ENCODE measurements at places on chromosomes 1 and 21.

DNA sequence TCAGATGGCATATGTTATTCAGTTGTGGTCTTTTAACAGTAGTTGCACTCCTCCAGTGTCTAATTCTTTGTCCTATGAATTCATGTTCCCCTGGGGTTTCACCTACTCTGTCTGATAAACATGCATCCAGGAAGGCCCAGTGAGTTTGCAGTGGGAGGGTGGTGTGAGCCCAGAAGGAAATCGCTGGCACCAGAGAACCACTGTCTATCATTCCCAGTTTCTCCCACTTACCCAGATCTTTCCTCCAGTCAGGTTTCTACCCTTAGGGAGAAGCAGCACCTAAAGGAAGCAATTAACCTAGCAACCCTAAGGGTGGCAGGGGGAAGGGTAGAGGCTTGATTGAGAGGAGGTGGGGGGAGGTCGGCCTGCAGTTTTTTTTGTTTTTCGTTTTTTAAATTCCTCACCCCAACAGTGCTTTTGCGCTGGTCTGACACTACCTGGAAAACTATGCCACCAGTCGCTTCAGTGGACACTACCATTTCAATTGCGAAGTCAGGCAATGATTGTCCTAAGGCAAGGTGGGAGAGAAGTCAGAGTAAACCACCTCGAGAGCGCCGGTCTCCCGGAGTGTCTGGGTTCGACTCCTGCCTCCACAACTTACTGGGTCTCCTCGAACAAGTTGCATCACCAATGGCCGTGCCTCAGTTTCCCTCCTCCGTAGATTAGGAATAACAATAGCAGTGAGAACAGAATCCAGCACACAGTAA, 766 bp upstream of the SLC44A3 start:
- DNase-seq: no peak

DNA sequence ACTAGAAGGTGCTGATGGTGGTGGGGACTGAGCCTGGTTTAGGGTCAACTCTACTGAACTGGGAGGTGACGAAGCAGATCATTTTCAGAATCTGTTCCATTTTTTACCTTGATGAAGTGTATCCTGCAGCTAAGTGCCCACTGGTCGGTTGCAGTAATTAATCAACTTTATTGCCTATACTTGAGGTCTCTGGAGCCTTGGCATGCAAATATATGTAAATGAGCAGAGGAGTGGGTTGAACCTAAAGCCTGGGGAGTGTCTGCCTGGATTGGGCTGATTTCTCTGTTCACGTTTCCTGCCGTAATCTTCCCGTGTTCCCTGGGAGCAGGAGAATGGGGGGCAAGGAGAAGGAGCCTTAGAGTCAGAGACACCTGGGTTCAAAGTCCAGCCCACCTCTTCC, 286.8 kb downstream of the PTPRU start:
- no peak for DNase-seq

GRCh38 chr1:172602706-172603105, 56.2 kb upstream of the FASLG start:
- no peak for DNase-seq

DNA sequence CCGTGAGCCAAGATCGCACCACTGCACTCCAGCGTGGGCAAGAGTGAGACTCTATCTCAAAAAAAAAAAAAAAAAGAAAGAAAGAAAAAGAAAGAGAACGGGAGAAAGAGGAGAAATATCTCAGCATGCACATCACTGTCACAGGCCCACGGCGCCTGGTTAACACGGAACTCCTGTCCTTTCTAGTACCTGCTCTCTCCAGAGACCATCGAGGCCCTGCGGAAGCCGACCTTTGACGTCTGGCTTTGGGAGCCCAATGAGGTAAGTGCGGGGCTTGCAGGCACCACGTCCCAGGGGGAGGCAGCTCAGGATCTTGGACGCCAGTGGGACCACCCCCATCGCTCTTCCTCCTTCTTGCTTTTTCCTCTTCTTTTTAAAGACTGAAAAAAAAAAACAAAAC, 100.4 kb downstream of the PDE9A start:
- no peak for DNase-seq

DNA sequence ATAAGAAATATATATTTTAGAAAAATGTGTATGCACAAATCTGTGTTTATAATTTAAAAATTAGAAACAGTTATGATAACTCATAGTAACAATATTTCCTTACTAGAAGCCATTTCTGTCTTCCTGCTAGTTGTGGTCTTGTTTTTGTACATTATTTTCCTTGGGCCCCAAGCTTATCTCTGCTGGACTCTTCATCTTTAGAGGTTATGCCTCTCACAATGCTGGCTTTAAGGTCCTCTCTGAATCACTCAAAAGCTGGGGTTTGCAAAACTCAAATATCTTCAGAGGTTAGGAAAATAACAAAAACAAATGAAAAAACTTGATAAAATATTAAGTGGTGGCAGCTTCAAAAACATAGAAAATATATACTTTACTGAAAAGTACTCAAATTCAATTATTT, 133.8 kb downstream of the PTPRC start:
- DNase-seq: no peak

- DNase-seq: no peak
Observed at GRCh38 chr1:31712630-31713029, 8.8 kb upstream of the COL16A1 start.

DNA sequence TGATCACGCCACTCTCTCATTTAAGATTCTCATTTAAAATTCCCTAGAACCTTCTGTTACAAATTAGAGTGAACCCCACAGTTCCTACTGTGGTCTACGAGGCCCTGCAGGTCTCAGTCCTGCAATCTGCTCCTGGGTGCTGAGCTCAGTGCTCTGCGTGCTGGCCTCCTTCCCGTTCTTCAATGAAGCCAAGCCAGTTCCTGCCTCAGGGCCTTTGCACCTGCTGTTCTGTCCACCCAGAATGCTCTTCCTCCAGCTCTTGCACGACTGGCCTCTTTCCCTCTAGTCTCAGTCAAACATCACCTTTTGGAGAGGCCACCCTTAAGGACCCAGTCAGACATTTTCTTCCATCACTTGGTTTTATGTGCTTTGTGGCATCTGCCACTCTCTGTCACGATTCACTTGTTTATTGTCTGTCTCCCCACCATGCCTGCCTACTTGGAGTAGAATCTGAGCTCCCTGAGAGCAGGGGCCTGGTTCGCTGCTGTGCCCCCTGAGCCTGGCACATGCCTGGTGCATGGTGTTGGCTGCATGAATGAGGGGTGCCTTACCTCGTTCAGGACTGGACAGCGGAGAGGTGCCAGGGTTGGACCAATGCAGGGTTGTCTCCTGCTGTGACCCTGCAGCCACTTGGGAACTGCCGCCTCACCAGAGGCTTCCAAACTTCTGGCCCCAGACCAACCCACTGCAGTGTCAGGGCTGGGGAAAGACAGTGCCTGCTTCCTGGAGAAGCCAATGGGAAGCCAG, 9.7 kb upstream of the H6PD start:
- DNase-seq: no peak

DNA sequence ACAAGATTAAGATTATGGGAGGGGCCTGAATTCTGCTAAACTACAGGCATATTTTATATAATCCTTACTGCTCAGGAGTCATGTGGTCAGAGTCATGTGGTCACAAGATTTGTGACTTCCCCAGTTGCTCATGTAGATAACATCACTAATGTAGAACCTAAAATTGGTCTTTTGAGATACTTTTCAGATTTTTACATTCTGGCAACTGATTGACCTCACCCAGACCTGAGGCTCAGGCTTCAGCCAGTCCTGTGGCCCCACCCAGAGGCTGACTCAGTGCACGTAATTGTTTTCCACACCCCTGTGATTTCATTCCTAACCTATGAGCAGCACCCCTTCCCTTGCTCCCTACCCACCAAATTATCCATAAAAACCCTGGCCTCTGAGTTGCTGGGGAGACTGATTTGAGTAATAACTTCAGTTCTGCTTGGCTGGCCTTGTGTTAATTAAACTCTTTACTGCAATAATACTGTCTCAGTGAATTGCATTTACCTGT, 41.7 kb upstream of the ZNF326 start:
- DNase-seq: peak; percentile 6

GRCh38 chr1:19325368-19325957, 13.3 kb downstream of the SLC66A1 start:
- DNase-seq: no peak

GRCh38 chr1:241424480-241424971, 67.5 kb upstream of the RGS7 start:
- no peak for DNase-seq

DNA sequence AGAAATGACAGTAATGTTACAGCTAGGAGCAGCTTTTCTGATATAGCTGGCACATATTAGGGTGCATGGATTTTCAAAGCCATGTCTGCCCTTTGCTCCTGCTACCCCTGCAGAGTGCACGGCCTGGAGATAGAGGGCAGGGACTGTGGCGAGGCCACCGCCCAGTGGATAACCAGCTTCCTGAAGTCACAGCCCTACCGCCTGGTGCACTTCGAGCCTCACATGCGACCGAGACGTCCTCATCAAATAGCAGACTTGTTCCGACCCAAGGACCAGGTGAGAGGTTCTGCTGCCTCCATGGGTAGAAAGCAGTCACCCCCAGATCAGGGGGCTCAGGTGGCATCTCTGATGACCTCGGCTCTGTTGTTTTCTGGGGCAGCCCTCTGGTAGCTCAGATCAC, 9.8 kb downstream of the MTARC1 start:
- no peak for DNase-seq

DNA sequence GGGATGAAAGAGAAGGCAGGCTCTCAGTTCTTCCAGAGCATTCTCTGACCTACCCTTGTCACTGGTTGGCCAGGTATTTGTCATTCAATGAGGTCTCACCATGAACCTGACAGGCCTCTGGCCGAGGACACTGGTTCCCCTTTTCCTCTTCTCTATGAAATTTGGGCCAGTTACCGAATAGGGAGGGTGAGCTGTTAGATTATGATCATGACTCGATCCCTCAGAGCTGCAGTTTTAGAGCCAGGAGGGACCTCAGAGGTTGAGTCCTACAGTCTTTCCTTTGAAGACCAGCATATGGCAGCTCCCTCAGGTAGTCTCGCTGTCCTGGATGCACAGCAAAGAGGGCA, 29.5 kb upstream of the CLSTN1 start:
- DNase-seq: no peak

DNA sequence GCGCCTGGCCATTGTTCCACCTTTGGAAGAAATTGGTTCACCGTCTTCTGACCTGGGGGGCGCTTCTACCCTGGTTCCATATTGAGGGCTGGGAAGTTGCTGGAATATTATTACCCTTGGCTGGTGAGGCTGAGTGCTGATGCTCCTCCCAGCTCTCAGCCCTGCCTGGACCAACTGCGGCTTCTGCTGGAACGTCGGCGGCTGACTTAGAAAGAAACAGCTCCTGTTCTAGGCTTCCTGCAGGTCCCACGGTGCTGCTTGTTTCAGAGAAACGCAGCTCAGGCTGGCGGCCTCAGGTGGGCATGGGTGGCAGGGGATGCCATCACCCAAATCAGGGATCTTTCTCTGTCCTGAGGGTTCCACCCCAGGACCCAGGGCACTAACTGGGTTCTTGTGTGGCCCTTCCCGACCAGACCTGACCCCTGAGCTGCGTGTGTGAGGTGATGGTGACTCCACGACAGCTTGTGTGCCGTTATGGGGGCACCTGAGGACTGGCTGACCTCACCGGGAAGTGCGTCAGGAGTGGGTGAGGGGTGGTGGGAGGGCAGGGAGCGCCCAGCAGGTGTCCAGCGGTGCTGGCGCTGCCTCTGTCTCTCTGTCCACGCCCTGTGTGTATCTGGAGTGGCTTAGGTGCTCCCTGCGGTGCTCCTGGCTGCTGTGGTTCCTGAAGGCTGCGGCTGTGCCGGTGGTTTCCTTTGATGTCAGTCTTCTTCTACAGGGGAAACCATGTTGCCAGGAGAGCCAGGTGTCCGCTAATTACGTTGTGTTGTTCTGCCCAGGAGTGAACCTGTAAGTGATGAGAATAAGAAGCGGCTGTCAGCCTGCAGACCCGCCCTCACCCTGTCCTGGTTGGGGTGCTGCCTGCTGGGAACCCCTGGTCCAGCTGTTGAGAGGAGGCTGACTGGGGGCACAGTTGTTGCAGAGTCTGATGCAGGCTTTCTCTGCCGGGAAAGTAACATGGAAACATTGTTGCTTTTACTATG, 8.9 kb downstream of the SKI start:
- no peak for DNase-seq

GRCh38 chr1:77673716-77674355, 8.6 kb downstream of the ZZZ3 start:
- DNase-seq: no peak

GRCh38 chr1:202268817-202269216, 72.9 kb downstream of the UBE2T start:
- no peak for DNase-seq

DNA sequence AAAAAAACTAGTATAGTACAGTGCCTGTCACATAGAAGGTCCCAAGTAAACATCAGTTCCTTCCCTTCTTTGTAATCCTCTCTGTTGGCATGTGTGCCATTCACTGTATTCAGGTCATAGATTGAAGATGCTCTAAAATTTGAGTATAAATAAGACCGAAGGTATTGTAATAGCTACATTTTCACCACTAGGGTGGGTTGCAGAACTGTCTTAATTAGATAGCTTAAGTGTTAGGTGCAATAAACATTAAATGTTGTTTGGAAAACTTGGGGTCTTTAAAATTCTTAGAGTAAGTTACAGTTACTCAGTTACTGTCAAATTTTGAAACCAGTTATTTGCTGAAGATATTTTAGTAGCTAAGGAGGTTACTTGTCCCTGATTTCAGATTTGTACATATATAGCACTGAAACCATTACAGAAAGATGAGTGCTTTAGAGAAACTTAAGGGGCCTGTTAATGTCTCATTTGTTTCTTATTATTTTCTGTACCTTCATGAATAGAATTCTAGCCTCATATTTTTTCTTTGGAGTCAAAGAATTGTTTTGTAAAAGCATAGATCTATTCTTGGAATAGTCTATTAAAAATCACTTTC, 24.3 kb downstream of the PER3 start:
- DNase-seq: no peak

DNA sequence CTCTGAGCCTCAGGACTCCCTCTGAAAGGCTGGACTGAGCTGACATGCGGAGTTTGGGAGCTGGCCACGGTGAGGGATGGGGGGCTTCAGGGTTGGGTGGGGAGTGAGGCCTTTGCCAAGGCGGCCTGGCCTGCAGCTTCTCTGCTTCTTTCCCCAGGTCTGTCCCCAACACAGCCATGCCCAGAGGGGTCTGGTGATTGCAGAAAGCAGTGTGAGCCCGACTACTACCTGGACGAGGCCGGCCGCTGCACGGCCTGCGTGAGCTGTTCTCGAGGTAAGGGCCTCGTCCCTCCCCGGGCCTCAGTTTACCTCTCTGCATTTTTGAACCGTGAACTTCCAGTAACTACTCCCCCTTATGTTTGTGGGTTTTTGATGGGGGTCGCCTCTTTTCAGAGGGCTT, 48.6 kb downstream of the TNFRSF8 start:
- no peak for DNase-seq

DNA sequence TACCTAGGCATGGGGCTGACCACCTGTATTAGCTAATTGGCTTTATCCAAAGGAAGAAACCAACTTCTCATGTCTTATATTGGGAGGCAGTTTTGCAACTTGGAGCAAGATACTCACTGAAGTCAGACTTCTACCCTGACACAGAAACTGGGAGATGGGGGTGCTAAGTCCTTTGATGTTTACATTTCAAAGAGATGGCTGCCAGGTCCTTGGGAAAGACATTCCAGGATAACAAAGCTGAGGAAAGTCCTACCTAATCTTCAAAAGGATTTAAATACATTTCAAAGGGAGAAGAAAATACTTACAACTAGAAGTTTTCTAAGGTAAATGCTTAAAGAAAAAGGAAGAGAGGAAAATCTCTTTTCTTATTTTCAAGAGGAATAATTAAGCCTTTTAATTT, 62.1 kb downstream of the FH start:
- no peak for DNase-seq

- DNase-seq: no peak
Observed at GRCh38 chr1:235019471-235019870, 109.2 kb downstream of the TOMM20 start.
